ENCODE measurements at places on chromosomes 5 and 9.

- DNase-seq: no peak
Measured at GRCh38 chr9:114096041-114096511, 3.0 kb downstream of the KIF12 start.

DNA sequence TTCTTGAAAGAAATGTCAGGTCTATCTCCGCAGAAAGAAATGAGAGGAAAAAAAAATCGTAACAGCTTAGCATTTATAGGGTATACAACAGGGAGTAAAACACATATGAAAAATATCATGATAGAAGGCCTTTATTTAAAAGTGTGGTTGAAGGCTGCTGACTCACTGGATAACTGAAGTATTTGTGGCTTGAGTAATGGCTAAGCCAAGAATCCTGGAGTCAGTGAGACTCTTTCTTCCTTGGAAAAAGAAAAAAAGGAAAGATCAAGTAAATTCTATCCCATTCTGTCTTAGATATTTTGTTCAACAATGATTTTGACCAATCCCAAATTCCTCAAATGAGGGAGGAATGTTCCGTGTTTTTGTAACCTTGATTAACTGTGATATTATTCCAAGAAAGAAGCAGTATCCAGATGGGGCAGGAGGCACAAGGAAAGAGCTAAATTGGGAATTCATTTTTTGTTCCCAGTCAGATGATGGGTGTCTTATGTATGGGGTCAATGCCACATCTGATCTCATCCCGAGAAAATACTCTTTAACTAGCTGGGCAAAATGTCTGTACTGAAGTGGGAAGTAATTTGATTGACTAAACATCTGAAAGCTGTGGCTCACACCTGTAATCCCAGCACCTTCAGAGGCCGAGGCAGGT is 64.3 kb upstream of the MYO10 start:
- DNase-seq: no peak

- no peak for DNase-seq
Measured at GRCh38 chr5:140116716-140117115, 2.8 kb downstream of the PURA start.

GRCh38 chr9:118686959-118687358 is 682.3 kb downstream of the BRINP1 start:
- no peak for DNase-seq

DNA sequence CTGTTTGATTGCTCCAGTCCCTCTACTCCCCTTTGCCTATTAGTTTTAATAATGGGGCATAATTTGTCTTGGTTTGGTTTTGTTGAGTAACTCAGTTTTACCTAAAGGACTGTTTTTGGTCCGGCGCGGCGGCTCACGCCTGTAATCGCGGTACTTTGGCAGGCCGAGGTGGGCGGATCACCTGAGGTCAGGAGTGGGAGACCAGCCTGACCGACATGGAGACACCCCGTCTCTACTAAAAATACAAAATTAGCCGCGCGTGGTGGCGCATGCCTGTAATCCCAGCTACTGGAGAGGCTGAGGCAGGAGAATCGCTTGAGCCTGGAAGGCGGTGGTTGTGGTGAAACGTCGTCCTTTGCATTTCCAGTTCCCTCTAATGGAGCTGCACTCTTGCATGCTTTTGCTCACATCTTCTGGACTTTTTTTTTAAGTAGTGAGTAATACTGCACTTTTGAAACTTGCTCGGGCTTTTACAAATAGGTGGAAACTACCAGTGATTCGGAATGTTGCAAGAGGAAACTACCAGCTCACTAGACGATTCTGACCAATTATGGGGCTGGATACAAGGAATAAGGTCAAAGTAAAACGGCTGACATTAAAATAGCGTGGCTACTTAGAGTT is 721 bp upstream of the MAML1 start:
- DNase-seq: no peak

- no peak for DNase-seq
Measured at GRCh38 chr5:16593013-16593412, 23.8 kb downstream of the RETREG1 start.

GRCh38 chr5:59785676-59786333 is 107.7 kb downstream of the PDE4D start:
- DNase-seq: no peak

- DNase-seq: no peak
Measured at GRCh38 chr5:147223948-147224791, 10.7 kb upstream of the STK32A start.

GRCh38 chr5:4243479-4244264 is 648.0 kb downstream of the IRX1 start:
- DNase-seq: no peak

- DNase-seq: no peak
Measured at GRCh38 chr9:4781408-4781807, 11.3 kb upstream of the RCL1 start.

DNA sequence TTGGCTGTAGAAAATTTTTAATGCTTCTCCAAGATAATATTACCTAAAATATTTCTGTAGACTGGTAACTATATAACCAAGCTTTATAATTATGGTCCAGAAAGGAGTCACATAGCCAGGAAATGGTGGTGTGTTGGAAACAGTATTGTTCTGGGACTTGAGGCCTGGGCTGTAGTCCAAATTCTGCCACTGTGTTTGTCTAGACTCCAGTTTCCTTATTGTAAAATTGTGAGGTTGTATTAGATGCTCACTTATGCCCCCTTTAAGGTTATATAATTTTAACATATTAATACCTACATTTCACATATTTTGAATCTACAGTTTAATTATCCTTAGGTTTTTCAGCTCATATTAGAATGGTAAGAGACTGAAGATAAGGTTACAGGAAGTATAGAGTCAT is 42.4 kb downstream of the STX17 start:
- DNase-seq: no peak

GRCh38 chr5:172283020-172283861 is at the start of gene UBTD2:
Gene UBTD2 (minus strand): TSS chr5:172283764. CDS start chr5:172283665, 99 bp downstream.
- peak; percentile 73 for DNase-seq

GRCh38 chr5:135608361-135608760 is 29.6 kb upstream of the CXCL14 start:
- DNase-seq: no peak

GRCh38 chr5:76787237-76787636 is 31.6 kb upstream of the F2RL1 start:
- DNase-seq: no peak

DNA sequence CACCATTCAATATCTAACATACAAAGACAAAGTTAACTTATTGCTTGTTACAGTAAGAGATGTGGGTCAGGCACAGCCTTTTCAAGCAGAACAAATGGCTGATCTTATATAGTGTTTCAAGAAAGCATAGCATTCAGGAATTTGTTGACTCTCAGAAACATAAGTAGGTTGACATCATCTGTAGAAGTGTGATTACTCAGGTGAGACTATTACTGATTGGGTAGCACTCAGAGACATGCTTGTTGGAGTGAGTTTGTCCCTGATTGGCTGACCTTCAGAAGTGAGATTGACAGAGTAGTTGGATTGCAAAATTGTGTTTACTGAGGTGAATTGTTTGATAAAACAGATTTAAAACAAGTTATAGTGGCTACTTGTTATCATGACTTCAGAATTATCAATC is 30.7 kb upstream of the TNPO1 start:
- no peak for DNase-seq

- DNase-seq: no peak
Measured at GRCh38 chr9:38380872-38381534, 11.5 kb upstream of the ALDH1B1 start.

DNA sequence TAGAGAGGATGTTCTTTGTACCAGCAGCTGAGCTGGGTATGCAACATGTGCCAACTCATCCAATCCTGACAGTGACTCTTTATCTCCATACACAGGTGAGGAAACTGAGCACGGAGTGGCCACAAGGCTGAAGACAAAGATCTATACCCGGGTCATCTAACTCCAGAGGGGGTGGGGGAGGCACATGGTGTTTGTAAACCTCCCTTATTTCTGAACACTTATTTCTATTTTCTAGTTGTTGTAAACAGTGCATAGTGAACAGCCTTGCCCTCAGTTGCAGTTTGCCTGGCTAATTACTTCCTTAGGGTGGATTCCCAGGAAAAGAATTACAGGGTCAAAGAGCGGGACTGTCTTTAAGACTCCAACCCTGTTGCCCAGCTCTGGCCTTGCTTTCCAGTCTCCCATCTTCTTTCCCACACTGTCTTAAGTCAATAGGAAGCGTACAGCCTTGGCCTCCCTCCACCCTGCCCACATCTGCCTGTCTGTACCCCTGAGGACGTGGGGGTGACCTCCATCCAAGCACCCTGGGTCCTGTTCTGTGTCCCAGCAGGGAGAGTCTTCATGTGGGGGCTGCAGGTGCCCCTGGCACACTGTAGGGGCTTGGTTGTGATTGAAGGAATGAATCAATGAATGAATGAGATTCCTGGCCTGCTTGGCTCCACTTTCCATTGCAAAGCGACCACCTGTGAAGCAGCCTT is 13.2 kb upstream of the FIBCD1 start:
- no peak for DNase-seq

DNA sequence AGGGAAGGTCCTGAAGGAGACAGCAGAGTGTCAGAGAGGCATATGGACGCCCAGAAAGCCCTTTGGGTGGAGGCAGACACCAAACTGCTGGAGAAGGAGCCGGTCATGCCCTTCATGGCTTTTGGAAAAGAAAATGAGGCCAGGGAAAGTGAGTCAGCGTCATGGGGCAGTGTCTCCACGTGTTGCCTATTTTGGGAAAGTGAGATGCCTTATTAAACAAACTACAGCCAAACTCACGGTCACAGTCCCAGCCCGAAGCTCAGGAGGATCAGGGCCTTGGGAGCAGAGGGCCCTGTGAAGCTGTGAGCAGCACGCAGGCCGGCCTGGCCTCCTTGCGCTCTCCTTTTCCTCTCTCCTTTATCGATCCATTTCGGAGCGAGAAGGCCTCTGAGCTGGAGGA is 25.0 kb downstream of the RGS3 start:
- no peak for DNase-seq

DNA sequence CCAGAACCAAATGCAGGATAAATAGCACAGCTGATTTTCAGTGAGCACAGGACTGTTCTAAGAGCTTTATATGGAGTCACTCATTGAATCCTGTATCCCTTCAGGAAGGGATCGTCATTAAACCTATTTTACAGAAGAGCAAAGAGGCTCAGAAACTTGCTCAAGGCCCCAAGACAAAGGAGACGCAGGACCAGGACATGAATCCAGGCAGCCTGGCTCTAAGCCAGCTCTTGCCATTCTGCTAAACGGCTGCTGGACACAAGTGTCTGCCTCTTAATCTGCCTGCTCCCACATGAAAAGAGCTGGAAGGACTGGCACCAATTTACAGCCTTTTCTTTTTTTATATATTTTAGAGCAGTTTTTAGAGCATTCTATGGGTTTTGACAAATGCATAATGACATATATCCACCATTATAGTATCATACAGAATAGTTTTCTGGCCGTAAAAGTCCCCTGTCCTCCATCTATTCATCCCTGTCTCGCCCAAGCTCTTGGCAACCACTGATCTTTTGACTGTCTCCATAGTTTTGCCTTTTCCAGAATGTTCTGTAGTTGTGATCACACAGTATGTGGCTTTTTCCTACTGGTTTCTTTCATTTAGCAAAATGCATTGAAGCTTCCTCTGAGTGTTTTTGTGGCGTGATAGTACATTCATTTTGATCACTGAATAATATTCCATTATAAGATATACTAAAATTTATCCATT is 37.5 kb downstream of the RETREG1 start:
- no peak for DNase-seq

DNA sequence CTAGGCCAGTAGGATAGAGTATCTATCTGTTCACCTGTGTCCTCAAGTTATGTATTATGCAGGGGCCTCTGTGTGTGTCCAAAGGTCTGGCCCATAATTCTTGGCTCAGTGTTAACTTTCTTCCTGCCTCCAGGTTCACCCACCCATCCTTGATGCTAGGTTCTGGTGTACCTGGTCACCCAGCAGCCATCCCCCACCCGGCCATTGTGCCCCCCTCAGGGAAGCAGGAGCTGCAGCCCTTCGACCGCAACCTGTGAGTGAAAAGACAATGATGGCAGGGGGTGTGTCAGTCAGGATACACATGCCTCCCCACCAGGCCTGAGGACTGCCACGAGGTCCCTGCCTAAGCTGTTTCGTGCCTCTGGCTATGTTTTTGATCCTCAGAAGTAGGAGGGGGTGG is 27.6 kb downstream of the TCF7 start:
- DNase-seq: no peak

DNA sequence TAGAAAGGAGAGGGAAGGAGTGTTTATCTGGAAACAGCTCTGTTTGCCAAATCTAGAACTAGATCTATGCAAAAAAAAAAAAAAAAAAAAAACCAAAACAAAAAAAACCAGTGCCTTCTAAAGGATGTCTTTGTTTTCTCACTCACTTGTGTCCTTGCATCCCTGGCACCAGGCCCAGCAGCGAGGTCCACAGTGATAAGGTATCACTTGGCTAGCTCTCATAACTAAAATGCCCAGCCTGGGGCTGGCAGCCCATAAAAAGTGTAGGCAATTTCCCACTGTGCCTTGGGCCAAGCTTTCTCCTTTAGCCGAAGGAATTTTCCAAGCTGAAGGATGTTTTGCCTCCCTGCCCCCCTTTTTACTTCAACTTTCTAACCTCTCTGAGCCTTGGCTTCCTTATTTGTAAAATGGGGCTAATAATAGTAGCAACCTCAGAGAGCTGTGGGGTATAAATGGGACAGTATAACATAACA is 20.8 kb downstream of the RGS3 start:
- DNase-seq: no peak

GRCh38 chr9:111027798-111028197 is 10.5 kb downstream of the LPAR1 start:
- no peak for DNase-seq

GRCh38 chr9:114905170-114905940 is 25.0 kb downstream of the TNFSF8 start:
- DNase-seq: no peak

DNA sequence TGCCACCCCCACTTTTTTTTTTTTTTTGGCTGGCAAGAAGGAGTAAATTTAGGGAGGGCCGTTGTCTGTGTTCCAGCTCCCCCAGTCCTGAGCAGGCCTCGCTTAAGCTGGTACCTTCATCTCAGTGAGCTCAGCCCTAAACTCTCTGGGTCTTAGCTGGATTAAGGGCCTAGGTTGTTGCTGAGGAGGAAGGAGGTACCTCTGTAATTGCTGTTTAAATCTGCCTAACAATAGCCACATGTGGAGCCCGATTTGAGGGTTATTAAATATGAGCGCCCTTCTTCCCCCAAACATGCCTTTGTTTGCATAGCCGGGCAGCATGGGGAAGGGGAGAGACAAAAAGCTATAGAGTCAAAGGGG is 179.0 kb upstream of the PITX1 start:
- DNase-seq: no peak

GRCh38 chr5:64854855-64855254 is 86.1 kb downstream of the CWC27 start:
- no peak for DNase-seq

GRCh38 chr5:73119451-73120157 is 771 bp upstream of the TMEM171 start:
- DNase-seq: no peak

- DNase-seq: no peak
Measured at GRCh38 chr9:16398691-16399090, 471.8 kb downstream of the BNC2 start.

GRCh38 chr9:137127301-137128157 is 11.4 kb upstream of the GRIN1 start:
- no peak for DNase-seq

GRCh38 chr5:149674686-149675085 is 55.4 kb upstream of the PPARGC1B start:
- DNase-seq: no peak

Data from stimulated activated CD8-positive, alpha-beta memory T cell treated with anti-CD3 and anti-CD28 coated beads, Interleukin-2, amount 100 ng/mL, for 48 hours (primary cell).